ENCODE measurements at places on chromosomes 13 and 19. TPM values are rescaled to one million over a fixed set of nuclear protein-coding genes. Genes with fewer than 3 reads are reported as not detected.

LGALS4 gene
- polyA plus RNA-seq: not detected

SIGLEC12 gene
- not detected for polyA plus RNA-seq

- H3K36me3 ChIP-seq: no peaks in the 10 kb centered on the region
- H3K4me3 ChIP-seq: no peak overlapping the region
- no peak overlapping the region for H3K27ac ChIP-seq
- peaks cover 20% of the 10 kb centered on the region for H3K4me1 ChIP-seq
Measured at GRCh38 chr13:111629457-111629856, 309.0 kb downstream of the TEX29 start.

- no peaks in the 10 kb centered on the region for H3K36me3 ChIP-seq
- H3K27ac ChIP-seq: no peak overlapping the region
- no peak for DNase-seq
- H3K4me3 ChIP-seq: no peak overlapping the region
- no peaks in the 10 kb centered on the region for H3K27me3 ChIP-seq
Measured at GRCh38 chr13:72552731-72553130, 174.7 kb downstream of the MZT1 start.

GRCh38 chr13:41561170-41561569, 103.8 kb downstream of the RGCC start:
- no peak overlapping the region for H3K27ac ChIP-seq
- no peaks in the 10 kb centered on the region for H3K36me3 ChIP-seq
- no peak overlapping the region for H3K4me3 ChIP-seq

DNA sequence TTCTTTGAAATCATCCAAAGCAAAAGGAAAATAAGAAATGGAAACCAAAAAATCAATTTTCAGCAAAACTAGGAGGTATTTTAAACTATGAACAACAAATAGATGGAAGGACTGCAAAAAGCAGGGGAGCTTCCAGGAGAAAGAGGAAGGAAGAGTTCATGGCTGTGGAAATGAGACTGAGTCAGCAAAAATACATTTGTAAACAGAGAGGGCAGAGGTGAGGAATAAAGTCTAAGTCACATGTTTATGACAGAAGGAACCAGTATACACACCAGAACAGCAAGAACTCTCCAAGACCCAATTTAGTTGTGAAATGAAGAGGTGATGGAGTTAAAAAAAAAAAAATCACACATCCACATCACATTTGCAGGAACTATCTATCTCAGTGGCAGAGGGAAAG, 69.6 kb downstream of the RNASEH2B start:
- H3K4me3 ChIP-seq: no peak overlapping the region
- DNase-seq: no peak
- no peaks in the 10 kb centered on the region for H3K4me1 ChIP-seq
- H3K27me3 ChIP-seq: no peaks in the 10 kb centered on the region
- no peak overlapping the region for H3K27ac ChIP-seq
